Liver (tissue), 10 donors: ENCODE measurements at places on chromosomes 16 and 17. TPM values are rescaled to one million over a fixed set of nuclear protein-coding genes. Genes with fewer than 3 reads are reported as not detected.

Gene LRRC37A
- 0.98 TPM for total RNA-seq

- peaks cover 20% of the 10 kb centered on the region for H3K36me3 ChIP-seq
- no peak overlapping the region for H3K27ac ChIP-seq
- no peak overlapping the region for H3K4me3 ChIP-seq
- H3K4me1 ChIP-seq: no peaks in the 10 kb centered on the region
- no peak for DNase-seq
These were observed 50.1 kb downstream of the GTF3C1 start for GRCh38 chr16:27499659-27500055.

DNA sequence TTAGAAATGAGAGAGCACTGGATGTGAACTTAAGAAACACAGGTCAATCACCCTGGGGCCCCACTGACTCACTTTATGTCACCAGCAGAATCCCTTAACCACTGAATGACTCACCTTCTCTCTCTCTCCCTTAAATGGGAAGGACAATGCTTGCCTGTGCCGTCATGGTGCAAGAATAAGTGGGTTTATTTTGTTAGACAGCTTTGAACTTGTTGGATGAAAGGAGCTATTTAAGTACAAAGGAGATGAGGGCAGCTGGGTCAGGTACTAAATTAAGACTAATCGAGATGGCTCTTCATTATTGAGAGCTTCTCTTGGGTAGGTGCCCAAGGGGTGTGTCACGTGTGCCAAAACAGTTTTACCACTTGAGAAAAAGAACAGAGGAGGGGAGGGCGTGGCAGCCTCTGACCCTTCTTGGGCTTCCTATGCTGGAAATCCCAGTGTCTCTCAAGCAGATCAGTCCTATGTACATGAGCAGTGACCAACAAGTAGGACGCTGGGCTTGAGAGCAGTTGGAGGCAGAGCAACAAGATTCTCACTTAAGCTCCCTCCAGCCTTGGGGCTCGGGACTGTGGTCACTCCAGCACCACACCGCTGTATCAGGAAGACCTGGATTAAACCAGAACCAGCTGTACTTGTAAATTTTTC is 6.7 kb upstream of the KRT31 start:
- H3K27me3 ChIP-seq: peaks cover 3% of the 10 kb centered on the region
- H3K27ac ChIP-seq: no peak overlapping the region

Gene PRDM7
- not detected for total RNA-seq

- H3K27me3 ChIP-seq: no peaks in the 10 kb centered on the region
- peaks cover 29% of the 10 kb centered on the region for H3K4me1 ChIP-seq
- H3K27ac ChIP-seq: no peak overlapping the region
- DNase-seq: no peak
- H3K4me3 ChIP-seq: no peak overlapping the region
- peaks cover 7% of the 10 kb centered on the region for H3K36me3 ChIP-seq
These were observed 13.0 kb downstream of the VEZF1 start for GRCh38 chr17:57975044-57975443.

DNA sequence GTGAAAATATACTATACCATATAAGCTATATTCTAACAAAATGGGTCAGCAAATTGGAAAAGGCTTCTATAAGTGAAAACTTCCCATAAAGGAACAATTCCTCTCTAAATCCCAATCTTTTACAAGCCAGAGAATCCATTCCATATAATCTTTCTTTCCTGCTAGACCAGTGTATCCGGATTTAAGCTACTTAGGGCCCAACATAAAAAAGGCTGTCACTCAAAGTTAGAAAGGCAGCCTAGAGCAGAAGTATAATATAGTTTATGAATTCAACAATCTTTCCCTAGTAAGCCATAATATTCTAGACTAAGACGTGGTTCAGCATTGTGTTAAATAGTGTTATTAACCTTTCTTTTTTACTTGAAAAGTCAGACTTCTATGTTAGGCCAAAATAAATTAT is 93.0 kb downstream of the SKAP1 start:
- no peaks in the 10 kb centered on the region for H3K27me3 ChIP-seq
- no peaks in the 10 kb centered on the region for H3K36me3 ChIP-seq
- H3K4me1 ChIP-seq: no peaks in the 10 kb centered on the region
- H3K27ac ChIP-seq: no peak overlapping the region
